ENCODE measurements at places on chromosomes 2 and 18. TPM values are rescaled to one million over a fixed set of nuclear protein-coding genes. Genes with fewer than 3 reads are reported as not detected.

The PSMD14 gene
- total RNA-seq = 164 TPM

The KANSL1L gene
- 11.2 TPM for total RNA-seq

The ICA1L gene
- 1.1 TPM for total RNA-seq

GRCh38 chr2:118185210-118186109, 97.2 kb downstream of the INSIG2 start:
- DNase-seq = peak; percentile 48

DNA sequence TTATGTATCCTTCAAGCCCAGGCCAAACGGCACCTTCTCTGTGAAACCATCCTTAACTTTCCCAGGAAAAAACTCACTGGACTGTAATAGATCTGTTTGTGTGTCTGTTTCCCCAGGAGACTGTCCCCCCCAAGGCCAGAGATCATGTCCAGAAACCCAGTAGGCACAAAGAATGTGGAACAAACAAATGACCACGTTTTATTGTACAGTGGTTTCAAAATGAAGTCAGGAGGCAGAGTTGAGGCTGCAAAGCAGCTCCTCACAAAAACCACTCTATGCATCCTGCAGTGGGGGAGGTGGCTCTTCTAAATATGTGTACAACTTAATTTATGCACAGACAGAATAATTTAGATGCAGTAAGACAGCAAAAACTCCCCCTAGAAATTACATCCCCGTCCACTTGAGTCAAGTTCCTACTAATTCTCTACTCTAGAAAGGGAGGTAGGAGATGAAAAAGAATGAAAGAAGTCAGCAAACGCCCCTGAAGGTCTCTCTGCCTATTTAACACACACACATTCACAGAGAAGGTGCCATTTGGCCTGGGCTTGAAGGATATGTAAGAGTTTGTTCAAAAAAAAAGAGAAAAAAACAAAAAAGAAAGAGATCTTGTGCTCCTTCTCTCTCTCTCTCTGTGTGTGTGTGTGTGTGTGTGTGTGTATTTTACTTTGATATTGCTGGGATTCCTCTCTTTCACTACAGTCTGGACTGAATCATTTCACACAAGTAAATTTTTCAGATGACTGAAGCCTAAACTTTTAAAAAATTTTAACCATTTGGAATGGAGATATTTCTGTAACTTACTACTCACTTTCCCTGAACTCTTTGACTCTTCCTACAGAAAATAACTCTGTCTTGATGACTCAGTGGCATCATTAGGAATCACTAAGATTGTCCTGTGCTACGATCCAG, 19.5 kb downstream of the BCL2 start:
- no peak for DNase-seq

DNA sequence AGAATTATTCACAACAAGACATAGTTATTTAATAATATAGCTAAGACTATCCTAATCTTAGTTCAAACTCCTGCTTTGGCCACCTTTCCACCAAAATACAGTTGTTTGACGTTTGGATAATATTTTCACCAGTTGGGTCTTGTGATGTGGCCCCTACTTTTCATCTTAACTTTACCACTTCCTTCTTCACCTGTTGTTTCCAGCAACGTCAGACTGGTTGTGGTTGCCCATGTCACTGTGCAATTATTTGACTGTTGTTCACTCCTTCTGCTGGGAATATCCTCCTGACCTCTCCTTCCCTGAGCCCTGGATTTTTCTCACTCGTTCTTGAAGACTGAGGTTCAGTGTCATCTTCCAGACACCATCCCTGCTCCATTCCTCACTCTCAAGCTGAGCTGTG, 132.2 kb upstream of the RASGRP3 start:
- no peak for DNase-seq

- peak; percentile 42 for DNase-seq
These were observed 30.6 kb downstream of the ORC4 start for GRCh38 chr2:147989809-147990403.

GRCh38 chr18:32368170-32368569, 102.5 kb downstream of the GAREM1 start:
- no peak for DNase-seq

DNA sequence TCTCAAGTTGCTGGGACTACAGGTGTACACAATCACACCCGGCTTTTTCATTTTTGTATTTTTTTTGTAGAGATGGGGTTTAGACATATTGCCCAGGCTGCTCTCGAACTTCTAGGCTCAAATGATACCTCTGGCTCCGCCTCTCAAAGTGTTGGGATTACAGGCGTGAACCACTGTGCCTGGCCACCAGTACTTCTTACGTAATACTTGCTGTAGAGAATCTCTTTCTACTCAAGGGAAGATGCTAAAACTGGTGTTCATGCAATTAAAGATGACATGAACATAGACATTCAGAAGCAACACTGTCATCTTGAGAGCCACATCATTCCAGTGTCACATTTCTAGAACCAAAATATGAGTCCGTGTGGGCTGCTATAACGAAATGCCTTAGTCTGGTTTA, 53.7 kb upstream of the FRZB start:
- DNase-seq = no peak

DNA sequence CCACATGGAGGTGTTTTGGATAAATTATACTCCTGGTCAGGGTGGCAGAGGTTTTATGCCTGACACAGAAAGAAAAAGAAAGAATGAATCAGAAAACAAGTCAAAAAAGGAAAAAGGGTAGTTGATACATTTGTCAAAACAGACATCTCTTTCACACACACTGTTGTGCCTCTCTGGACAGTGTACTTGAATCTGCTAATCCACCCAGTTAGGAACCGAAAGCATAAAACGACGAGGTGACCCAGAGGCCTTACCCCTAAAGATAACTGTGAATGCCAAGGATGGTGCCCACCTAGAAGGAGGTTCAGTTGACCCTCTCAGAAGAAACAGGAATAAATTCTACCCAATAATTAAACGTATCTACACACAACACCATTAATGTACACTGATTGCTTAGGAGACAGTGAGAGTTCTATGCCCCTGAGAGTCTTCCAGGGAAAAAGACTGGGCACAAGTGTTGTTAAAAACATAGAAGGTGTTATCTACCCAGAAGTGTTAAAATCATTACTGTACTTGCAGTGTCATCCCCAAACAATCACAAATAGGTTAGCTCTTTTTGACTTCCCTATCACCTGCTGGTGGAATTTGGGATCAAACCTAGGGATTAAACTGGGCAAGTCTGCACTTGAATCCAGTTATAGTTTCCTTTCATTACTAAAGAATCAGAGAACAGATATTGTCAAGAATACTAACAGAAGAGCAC, 123.2 kb upstream of the DNAJC10 start:
- no peak for DNase-seq

Measured in M059J (cell line).